Natural killer cell treated with Interleukin-12 subunit alpha and Interleukin-12 subunit beta and Interleukin-15 and Interleukin-18, amount 100 ng/mL, for 72 hours (primary cell): ENCODE measurements at places on chromosomes 4 and X.

GRCh38 chr4:2947926-2948325, 15.3 kb downstream of the NOP14 start:
- no peak for DNase-seq

DNA sequence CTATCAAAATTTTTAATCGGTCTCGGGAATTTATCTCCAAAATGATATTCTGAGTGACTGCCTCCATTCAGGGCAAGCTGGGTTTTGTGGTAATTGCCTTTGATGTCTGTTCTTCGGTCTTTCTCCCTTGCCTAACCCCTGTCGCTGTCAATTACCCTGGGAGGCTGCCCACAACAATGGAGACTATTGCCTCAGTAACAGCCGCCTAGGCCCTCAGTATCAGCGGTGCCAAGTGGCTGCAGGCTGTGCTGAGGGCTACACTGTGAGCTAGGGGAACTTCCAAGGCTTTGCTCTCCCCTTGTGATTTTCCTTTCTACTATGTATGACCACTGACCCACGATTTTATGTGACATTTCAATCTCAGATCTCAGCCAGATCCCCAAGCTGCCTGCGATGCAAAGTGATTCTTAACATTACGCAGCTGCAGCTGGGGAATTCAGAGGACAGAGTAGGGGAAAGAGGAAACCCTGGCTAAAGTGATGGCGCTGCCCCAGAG, 36.3 kb upstream of the REST start:
- no peak for DNase-seq

DNA sequence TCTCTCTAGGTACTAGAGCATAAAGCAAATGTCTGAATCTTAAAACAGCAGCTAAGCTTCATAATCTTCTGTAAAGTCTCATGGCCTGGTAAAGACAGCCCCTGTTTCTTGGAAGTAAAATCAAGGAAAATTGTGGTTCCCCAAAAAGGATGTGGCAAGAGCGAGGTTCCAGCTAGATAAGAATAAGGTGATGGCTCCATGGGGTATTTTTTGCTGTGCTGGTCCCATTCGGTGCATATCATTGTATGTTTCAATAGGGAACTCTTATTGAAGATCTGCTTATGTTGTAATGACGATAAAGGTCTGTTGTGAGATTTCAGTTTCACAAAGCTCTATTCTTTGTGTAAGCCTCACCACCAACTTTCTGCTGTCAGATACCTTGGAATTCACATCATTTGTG, 316.9 kb upstream of the NOCT start:
- DNase-seq: no peak

DNA sequence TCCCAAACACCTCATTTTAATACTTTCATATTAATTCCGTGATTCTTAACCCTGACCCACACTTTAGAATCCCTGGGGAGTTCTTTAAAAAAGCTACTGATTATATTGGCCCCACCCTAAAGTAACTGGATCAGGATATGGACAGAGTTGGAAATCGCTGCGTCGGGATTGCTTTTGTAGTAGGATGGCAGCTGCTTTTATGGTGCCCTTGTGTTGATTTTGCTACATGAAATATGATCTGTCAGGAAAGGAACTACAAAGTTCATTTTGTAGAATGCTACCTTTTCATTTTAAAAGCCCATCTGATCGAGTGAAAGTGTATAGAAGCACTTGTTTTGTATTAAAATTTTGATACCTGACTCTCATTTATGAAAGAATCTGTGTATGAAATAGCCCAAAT, 43.6 kb downstream of the TMEM131L start:
- no peak for DNase-seq

GRCh38 chr4:141705048-141705746, 68.8 kb downstream of the IL15 start:
- no peak for DNase-seq

GRCh38 chrX:150966742-150967141, 16.4 kb upstream of the HMGB3 start:
- no peak for DNase-seq

DNA sequence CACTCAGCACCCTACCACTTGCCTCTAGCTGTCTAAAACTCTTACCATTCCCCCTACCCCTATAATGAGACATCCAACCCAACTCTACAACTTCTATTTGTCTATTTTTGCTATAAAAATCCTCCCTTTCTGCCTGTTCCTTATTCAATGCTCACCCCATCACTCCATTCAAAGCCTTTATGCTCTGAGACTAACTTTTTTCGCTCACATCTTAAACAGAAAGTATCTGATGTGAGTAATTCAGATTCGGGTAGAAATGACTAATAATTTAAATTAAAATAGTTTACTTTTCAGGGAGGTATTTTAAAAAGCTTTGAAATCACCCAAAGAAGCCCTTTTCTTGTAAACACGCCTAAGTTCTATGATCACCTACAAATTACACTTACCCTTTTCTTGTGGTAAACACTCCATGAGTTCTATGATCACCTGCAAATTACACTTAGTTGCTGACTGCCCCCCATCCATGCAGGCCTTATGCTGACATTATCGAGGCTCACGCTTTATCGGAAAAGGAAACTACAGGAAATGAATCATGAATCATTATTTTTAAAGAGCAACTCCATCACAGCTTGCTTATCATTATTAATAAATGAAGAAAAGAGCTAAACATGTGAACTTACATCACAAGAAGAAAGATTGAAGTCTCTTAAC, 168.7 kb upstream of the PPP1R2C start:
- no peak for DNase-seq

DNA sequence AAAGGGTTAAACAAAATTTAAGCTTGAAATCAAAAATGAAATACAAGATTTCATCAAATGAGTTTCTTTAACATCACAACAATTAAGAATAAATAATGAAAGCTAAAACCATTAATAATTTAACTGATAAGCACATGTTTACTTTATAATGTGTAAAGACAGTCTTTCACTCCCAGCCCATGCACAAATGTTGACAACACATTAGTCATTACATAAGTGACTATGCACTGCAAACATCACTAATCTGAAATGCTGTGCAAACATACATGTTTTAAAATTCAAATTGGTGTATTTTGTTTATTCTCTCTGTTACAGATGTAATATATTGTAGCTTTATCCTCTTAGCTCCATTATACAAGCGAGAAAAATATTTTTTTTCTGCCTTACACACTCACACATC, 220.6 kb upstream of the CPXCR1 start:
- DNase-seq: no peak

DNA sequence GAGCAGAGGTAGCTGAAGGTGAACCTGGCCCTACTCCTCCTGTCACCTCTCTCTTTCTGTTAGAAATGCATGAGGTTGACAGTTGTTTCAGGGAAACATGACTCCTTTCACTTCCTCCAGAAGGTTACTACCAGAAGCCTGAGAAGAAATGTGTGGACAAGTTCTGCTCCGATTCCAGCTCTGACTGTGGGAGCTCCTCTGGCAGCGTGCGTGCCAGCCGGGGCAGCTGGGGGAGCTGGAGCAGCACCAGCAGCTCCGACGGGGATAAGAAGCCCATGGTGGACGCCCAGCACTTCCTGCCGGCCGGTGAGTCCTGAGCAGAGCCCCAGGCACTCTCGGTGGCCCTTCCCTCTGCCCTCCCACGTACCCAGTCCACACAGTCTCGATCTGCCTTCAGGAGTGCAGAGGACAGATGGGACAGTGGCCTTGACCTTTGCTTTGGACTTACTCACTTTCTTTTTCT, 61.3 kb upstream of the TLR2 start:
- no peak for DNase-seq

GRCh38 chr4:149465955-149466354, 349.7 kb downstream of the IQCM start:
- no peak for DNase-seq

- DNase-seq: no peak
Observed at GRCh38 chrX:132433001-132433400, 55.8 kb downstream of the MBNL3 start.

- no peak for DNase-seq
Observed at GRCh38 chrX:81174286-81174685, 27.4 kb downstream of the HMGN5 start.

GRCh38 chr4:186291256-186291890, 25.4 kb downstream of the F11 start:
- no peak for DNase-seq

DNA sequence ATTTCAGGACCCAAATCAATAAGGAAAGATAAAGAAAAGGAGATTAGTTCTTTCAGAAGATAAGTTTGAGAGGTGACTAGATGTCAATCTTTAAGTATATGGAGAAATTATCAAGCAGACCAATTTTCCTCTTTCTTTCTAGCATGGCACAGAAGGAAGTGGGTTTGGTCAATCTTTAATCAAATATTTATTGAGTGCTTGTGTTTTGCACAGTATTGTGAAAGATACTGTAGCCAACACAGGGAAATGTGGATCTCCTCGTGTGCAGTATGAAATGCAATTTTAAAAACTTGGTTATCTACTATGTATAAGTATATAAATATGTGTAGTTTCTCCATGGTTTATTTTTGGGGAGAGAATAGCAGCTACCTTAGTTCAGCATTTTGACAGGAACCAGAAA, 655.2 kb downstream of the RAPGEF2 start:
- DNase-seq: no peak

DNA sequence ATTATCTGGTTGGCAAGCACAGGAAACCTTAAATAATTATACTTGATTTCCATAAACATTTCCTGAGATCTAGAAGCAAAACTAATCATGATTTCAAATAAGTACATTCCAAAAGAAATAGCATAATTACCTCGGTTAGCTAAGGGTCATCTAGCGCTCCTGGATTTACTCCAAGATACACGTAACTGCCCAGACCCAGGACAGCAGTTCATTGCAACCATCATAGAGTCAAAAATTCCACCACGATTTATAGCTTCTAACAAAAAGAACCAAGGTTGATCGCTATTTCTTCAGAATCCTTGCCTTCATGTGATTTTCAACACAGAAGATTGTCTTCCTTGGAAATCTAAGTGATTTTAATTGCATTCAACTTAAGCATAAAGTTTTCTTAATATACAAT, 1235.5 kb upstream of the TENM3 start:
- no peak for DNase-seq

DNA sequence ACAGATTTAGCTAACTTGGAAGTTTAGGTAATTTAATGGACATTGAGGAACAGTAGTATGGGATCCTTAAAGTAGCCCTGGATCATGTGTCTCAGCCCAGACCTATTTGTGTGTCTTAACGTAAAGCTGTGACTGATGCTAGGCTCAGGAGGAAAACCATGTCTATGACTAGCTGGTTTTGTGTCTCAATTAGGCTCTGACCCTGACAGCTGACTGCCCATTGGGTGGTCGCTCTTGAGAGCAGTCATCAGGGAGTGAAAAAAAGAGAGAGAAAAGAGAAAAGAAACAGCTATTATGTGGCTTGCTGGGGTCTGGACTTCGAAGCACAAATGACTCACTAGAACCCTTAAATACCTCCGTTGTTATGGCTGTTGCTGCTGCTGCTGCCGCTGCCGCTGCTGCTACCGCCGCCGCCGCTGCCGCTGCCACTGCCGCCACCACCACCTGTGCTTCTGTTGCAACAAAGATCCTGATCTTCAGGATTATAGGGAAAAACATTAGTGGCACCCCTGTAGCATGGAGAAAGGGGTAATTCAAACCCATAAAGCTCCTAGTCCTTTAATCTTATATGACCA, 70.7 kb downstream of the GSPT2 start:
- DNase-seq: no peak

- no peak for DNase-seq
Observed at GRCh38 chr4:147620315-147620714, 3.1 kb downstream of the TMEM184C start.

DNA sequence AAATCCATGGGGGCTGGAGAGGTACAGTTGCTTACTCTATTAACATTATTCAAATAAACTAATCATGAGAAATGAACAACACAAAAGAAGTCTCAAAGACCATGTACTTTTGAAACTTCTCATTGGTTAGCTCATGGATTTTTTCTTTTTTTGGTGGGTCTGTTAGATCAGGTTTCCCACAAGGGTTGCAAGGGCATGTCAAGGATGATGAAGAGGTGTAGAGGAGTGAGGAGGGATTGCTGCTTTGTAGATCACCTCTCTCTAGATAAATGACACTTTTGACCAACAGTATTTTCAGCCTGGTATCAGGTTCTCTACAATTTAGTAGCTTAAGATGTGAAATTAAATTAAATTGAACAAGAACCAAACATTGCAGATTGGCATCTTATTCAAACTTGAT, 417.9 kb upstream of the AGA start:
- DNase-seq: no peak

GRCh38 chr4:133316909-133317308, 167.8 kb downstream of the PCDH10 start:
- DNase-seq: no peak

DNA sequence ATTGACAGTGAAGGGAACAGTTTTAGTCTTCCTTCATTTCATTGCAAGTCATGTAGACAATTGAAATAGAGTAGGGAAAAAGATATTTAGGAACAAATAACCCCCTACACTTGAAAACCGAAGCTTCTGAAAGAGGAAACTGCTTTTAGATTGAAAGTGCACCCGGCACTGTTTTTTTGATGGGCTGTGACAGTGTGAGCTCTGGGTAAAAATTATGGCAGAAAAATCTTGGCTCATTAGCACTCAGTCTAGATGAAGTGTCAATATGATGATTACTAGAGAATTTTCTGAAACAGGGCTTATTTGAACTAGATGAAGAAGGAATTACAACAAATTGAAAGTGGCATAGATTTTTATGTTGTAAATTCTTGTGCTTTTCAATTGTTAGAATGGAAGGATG, 1132.4 kb downstream of the RAPGEF2 start:
- no peak for DNase-seq

DNA sequence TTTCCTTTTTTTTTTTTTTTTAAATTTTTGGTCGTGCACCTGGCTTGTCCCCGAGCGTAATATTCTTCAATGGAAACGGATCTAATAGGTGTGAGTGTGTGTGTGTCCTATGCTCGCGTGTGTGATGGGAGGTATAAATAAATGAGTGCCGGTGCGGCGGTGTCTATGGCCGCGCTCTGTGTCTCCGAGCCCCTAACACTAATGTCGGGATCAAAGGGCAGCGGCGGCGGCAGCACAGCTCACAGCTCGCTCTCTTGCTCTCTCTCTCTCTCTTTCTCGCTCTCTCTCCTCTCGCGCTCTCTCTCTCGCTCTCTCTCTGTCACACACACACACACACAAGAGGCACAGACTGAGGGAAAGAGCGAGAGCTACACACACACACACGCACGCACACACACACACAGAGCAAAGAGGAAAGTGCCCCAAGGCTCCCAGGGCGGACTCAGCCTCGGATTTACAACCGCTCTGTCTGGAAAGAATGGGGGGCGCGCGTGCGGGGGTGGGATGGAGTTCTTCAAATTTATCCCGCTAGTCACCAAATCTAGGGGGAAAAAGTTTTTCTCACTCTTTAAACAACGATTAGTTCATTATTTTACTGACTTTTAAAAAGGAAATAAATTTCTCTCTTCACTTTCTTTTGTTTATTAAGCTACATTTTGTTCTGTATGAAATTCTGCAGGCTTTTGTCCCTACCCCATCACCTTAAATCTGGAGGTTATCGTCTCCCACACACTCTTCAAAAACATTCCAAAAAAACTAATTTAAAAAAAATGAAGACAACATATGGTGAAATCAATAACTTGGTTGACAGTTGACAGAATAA, at the start of gene ZNF827:
Gene ZNF827, minus strand, starts transcription at position 206 of the 823 bp plus-strand sequence. CDS start 416 bp downstream, outside the sequence.
- DNase-seq: peak; percentile 72

DNA sequence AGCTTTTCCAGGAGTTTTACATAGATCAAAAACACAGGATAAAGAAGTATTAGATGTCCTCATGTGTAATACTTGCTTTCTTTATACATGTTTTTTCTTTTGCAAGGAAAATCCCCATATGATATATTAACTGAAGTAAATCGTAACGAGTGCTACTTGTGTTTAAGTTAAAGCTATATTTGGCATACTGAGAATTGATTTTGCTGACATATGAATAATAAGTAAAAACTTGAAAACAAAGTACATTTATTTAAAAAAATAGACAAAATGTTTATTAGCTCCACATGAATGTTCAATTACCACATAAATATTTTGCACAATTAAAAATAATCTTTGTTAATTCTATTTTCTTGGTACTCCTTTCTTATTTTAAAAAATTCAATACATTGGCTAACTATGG, 884.7 kb downstream of the FSTL5 start:
- DNase-seq: no peak
